ENCODE measurements at places on chromosomes 7 and 10. TPM values are rescaled to one million over a fixed set of nuclear protein-coding genes. Genes with fewer than 3 reads are reported as not detected.

ZNF425 gene
- total RNA-seq: 3.1 TPM

- H3K27ac ChIP-seq: no peak overlapping the region
- H3K36me3 ChIP-seq: no peaks in the 10 kb centered on the region
- H3K4me3 ChIP-seq: no peak overlapping the region
- H3K4me1 ChIP-seq: no peaks in the 10 kb centered on the region
- DNase-seq: no peak
- no peaks in the 10 kb centered on the region for H3K27me3 ChIP-seq
Measured at GRCh38 chr7:135224027-135224426, 9.6 kb upstream of the STRA8 start.

LEP gene
- total RNA-seq: not detected

- no peak overlapping the region for H3K4me3 ChIP-seq
- H3K27ac ChIP-seq: no peak overlapping the region
- DNase-seq: no peak
- peaks cover 24% of the 10 kb centered on the region for H3K4me1 ChIP-seq
- H3K36me3 ChIP-seq: no peaks in the 10 kb centered on the region
Measured at GRCh38 chr7:37104822-37105518, 343.7 kb downstream of the ELMO1 start.

GRCh38 chr10:27820637-27821036 is 75.0 kb upstream of the MKX start:
- no peaks in the 10 kb centered on the region for H3K27me3 ChIP-seq
- H3K27ac ChIP-seq: no peak overlapping the region
- H3K4me1 ChIP-seq: peaks cover 11% of the 10 kb centered on the region
- no peak for DNase-seq

IGF2BP3 gene
- total RNA-seq: 0.91 TPM

DNA sequence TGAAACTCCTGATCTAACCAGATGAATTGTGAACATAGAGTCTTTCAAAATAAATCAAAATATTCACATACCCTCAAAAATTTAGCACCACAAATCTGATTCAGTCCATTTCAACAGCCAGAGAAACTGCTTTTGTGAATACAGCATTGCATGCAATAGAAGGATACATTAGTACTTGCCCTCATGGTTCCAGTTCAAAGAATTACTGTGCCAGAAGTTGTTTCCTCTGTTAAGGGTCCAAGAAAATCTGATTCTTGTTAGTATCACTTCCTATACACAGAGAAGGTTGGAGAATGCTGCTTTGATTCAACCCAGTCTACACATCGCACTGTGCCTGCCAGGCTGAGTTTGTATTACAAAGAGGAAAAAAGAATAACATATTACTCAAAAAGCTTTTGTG is 115.6 kb downstream of the TFEC start:
- H3K4me3 ChIP-seq: no peak overlapping the region
- H3K27ac ChIP-seq: no peak overlapping the region
- H3K4me1 ChIP-seq: no peaks in the 10 kb centered on the region
- H3K27me3 ChIP-seq: no peaks in the 10 kb centered on the region

ASZ1 gene
- not detected for total RNA-seq

CADPS2 gene
- 50.8 TPM for total RNA-seq

BCL7B gene
- 56.4 TPM for total RNA-seq

DNA sequence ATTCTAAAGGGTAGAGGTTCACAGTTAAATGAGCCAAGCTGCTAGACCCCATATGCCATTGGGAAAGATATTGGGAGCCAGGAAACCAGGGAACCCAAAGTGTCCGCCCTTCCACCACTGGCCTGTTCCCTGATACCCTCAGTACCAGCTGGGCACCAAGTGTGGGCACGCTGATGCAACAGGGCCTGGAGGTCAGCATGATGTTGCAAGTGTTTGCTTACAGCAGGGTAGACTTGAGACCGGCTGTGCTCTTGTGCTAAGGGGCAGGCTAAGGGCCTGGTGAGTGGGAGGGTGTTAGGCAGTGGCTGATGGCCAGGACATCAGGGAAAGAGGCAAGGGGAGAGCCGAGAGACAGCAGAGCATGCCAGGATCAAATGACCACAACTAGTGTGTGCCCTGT is 21.0 kb upstream of the MYL7 start:
- H3K36me3 ChIP-seq: no peaks in the 10 kb centered on the region
- no peaks in the 10 kb centered on the region for H3K4me1 ChIP-seq
- H3K27ac ChIP-seq: no peak overlapping the region
- no peak overlapping the region for H3K4me3 ChIP-seq
- peak; percentile 79 for DNase-seq

- DNase-seq: no peak
- peak overlapping the region; percentile 94 for H3K4me3 ChIP-seq
- H3K27me3 ChIP-seq: peaks cover 12% of the 10 kb centered on the region
- H3K4me1 ChIP-seq: peaks cover 46% of the 10 kb centered on the region
- H3K36me3 ChIP-seq: peaks cover 18% of the 10 kb centered on the region
Measured at GRCh38 chr10:102420181-102420713, 389 bp upstream of the FBXL15 start.

PLEKHS1 gene
- total RNA-seq: 3.9 TPM

- peak overlapping the region; percentile 3 for H3K27ac ChIP-seq
- no peak overlapping the region for H3K4me3 ChIP-seq
- no peaks in the 10 kb centered on the region for H3K36me3 ChIP-seq
- H3K4me1 ChIP-seq: peaks cover 34% of the 10 kb centered on the region
- no peaks in the 10 kb centered on the region for H3K27me3 ChIP-seq
Measured at GRCh38 chr10:26857991-26858706, 2.6 kb downstream of the ABI1 start.
